ENCODE measurements at places on chromosomes 7 and 10.

DNA sequence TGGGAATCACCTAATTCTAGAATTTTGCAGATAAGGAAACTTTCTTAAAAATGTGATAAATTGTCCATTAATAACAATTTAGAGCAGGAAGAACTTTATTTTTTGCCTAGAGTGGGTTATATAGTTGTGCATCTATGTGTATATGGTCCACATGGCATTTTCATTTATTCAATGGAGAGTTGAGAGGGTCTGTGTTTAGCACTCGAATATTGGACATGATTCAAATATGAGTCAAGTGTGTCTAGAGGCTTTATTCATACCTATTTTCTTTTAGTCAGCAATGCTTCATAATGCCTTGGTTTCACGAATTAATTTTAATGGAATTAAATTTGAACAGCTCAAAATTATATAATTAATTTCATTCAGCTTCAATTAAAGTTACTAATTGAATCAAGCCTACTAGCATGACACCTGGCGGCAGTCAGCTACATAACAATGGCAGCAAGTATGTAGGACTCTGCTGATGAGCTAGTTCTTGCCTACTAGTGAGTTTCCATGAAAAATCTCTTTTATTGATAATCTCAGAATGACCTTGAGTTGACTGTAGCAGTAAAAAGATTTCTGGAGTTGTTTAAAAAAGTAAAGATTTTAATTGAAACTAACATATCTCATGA lies 17.7 kb downstream of the MDFIC start:
- peak; percentile 37 for DNase-seq

- no peak for DNase-seq
Measured at GRCh38 chr7:84247591-84247990, 53.0 kb upstream of the SEMA3A start.

- DNase-seq: no peak
Measured at GRCh38 chr7:137664846-137665245, 181.9 kb downstream of the DGKI start.

GRCh38 chr10:29543715-29544114 lies 91.1 kb downstream of the SVIL start:
- no peak for DNase-seq

DNA sequence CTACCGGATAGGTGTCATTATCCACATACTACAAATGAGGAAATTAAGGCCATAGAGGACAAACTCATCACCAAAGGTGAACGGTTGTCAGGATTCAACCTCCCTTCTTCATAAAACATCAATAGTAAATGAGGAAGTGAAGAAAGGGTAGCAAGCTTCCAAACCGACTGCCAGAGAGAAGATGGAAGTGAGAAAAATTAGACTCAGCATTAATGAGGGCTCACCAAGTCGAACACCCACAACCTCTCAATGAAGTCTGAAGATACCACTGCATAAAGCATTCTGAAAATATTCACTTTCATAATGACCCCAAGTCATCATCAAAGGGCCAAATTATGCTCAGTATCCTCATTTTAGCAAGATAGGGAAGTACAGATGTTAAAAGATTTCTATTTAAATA lies 29.6 kb downstream of the ABCB4 start:
- DNase-seq: no peak

DNA sequence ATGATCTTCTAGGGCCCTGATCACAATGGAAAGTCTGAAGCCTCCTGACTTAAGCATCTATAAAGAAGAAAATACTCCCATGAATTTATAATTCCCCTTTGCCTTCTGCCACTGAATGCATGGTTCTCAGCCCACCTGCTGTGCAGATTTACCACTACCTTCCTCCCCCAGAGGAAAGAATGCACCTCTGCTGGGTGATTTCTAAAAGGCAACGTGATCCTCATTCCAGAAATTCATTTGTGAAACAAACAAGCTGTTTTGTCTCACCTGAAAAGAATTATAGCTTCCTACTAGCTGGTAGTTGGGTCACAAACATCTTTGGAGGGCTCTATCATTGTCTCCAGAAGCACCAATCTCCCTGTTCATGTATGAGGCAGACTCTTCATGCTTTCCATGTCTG lies 320.2 kb downstream of the CDC14C start:
- no peak for DNase-seq

DNA sequence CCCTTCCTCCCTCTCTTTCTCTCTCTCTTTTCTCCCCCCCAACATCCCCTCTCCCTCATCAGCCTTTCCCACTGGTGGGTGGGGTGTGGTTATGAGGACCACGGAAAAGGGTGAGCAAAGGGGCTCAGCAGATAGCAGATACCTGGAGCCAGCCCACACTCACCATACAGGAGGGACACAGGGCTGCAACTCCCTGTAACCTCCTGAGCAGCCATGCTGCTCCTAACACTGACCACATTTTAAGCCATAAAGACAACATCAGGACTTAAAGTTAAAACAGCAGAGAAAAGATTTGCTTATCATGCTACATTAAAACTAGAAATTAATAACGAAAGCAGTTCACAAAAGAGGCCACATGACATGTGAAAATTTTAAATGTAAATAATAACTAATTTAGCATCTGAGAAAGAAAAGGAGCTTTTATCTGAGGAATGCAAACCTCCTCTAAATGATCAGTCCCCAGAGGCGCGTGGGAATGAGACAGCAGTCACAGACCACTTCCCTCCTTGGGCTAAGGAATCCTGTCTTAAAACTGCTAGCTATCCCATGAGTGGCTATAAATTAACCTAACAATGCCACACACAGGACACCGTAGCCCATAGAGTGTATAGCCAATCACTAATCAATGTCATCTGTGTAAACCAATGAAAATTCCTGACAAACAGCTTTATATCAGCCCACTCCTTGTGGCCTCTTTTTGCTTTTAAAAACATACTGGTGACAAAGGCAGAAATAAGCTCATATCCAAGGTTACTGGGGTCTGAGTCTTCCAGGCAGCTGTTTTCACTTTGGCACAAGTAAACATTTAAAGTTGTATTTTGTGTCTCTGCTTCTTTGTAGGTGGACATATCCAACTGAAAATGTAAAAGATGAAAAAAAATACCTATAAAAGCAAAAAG lies 33.3 kb downstream of the PKD1L1 start:
- DNase-seq: no peak

- no peak for DNase-seq
Measured at GRCh38 chr7:93048136-93048930, 69.4 kb downstream of the SAMD9 start.

GRCh38 chr7:116726713-116727431 lies 54.9 kb downstream of the MET start:
- DNase-seq: no peak

DNA sequence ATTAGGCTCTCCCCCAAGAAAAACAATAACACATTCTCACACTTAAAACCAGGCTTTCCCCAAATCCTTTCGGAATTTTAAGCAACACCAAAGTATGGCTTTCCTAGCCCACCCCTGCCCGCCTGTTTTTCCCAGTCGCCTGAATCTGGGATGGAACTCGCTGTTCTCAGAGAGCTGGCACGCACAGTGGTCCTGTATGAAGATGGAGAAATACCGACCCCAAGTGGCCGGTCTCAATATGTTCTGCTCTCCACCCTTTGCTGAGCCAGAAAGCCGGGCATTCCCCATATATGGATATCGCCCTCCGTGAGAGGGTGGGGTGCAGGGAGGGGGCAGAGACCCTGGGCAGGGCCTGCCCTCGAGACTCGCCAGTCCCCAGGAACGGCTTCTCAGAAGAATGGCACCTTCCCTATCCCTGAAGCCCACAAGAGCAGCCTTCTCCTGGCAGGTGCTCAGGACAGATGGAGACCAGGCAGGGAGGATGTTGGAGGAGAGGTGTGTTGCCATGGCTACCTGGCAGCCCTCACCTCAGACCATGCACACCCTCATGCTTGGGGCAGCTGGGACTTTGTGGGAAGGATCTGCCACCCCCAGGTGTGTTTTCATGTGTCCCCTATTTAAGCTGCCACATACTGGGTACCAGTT lies 3.4 kb downstream of the TACR2 start:
- DNase-seq: peak; percentile 39

DNA sequence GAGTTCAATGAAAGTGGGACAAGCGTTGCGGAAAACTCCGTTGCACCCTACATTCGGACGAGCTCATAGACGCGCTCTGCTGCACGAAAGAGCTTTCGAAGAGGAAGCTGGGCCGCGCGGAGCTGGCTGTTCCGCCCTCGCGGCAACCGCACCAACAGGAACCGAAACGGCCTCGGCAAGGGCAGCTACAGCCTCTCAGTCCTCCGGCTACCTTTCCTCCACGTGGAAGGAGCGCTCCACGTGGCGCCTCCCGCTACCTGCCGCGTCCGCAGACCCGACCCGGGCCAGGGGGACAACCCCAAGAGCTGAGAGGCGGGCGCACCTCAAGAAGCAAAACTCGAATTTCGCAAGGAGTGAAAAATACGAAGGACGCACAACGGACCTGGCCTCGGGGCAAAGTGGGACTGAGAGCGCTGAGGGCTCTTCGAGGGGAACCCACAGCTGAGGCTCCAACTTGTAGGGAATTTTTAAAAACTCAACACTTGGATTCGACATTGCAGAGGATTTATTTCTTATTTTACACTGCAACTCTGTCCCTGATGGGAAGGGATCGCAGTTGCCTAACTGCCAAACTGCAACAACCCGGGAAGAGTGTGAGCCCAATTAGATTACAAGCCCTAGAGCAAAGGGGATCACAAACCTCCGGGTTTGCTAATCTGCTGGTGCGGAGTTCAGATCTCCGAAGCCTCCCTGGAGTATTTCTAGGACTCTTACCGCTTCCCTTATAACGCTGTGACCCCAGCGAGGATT lies 1.4 kb downstream of the HPSE2 start:
- no peak for DNase-seq

DNA sequence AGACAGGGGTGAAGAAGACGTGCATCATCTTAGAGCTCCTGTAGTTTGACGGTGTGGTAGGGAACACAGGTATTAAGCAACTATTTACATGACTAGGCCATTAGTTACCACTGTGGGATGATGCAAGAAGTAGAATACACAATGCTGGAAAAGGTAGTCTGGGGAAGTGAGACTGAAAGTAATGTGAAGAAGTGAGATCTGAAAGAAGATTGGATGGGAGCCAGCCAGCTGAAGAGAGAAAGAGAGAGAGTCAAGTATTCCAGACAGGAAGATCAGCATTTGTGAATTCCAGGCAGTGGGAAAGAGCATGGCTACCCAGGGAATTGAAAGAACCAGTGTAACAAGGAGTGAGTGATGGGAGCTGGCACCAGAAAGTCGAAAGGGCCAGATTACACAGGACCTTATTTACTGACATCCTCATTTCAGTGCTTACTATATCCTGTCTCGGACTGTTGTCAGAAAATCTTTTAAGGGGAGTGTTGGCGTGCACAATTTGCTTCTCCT lies 4.0 kb upstream of the CFAP58 start:
- no peak for DNase-seq

DNA sequence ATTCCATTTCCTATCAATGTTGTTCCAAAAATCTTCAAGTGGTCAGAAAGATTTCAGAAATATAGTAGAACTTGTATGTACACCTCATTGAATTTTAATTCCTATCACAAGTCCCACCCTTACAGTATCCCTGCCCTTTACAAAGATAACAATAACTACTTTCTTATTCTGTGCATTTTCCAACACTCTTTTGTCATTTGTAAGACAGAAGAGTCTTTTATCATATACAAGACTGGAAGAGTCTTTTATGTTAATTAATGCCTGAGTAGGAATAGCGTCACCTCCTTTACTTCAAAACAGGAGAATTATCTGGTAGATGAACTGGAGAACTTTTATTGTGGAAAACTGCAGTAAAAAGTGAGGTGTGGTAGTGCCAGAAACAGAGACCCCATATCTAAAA lies 193.9 kb upstream of the SEMA3C start:
- DNase-seq: no peak

GRCh38 chr7:29479301-29480200 lies 84.1 kb upstream of the PRR15 start:
- no peak for DNase-seq

GRCh38 chr7:30660331-30661255 lies 21.7 kb downstream of the CRHR2 start:
- DNase-seq: peak; percentile 48

- DNase-seq: no peak
Measured at GRCh38 chr10:114852197-114852596, 30.6 kb downstream of the FHIP2A start.

DNA sequence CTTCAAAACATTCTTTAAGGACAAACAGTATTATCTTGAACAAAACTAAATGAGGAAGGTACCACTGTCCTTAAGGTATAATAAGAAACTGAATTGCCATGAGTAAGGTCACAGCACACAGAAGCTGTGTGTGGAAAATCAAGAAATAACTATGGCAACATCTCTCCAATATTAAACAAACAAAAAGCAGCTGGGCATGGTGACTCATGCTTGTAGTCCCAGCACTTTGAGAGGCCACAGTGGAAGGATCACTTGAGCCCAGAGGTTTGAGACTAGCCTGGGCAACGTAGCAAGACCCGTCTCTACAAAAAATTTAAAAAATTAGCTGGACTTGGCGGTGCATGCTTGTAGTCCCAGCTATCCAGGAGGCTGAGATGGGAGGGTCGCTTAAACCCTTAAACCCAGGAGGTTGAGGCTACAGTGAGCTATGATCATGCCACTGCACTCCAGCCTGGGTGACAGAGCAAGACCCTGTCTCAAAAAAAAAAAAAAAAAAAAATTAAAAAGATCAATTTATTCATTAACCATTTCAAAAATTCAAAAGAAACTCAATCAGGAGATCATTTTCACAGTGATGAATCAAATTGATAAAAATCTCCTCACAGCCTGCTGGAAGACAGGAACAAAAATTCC lies 195.4 kb downstream of the SKIDA1 start:
- peak; percentile 43 for DNase-seq

DNA sequence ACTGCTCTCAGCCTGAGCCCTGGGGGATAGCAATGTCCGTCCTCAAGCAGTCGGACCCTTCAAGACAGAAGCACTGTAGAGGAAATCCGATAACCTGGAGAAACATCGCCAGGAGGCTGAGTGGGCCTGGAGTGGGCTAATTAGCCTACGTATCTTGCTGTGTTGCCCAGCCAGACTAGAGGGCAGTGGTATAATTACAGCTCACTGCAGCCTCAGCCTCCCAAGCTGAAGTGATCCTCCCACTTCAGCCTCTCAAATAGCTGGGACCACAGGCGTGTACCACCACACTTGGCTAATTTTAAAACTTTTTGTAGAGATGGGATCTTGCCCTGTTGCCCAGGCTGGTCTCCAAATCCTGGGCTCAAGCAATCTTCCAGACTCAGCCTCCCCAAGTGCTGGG lies 21.7 kb downstream of the LYZL2 start:
- no peak for DNase-seq

GRCh38 chr7:46603296-46603752 lies 682.3 kb upstream of the IGFBP3 start:
- DNase-seq: no peak

All from NCI-H446 treated with DMSO at 0.1 percent for 48 hours (cell line).